ENCODE measurements at places on chromosomes 16 and 17. TPM values are rescaled to one million over a fixed set of nuclear protein-coding genes. Genes with fewer than 3 reads are reported as not detected.

The ACLY gene
- 130 TPM for total RNA-seq

The PPL gene
- 36.8 TPM for total RNA-seq

The GP1BA gene
- not detected for total RNA-seq

The TERB1 gene
- 0.49 TPM for total RNA-seq

The DHRS7C gene
- total RNA-seq, result not detected

The ADAP2 gene
- 2.3 TPM for total RNA-seq

The CD300E gene
- not detected for total RNA-seq

The ARHGDIG gene
- total RNA-seq, result 4.8 TPM

The RNU2-1 gene
- 7,362 TPM for total RNA-seq

The TM4SF5 gene
- total RNA-seq, result not detected

The CRHR1 gene
- total RNA-seq, result 0.36 TPM

The CDH13 gene
- 0.80 TPM for total RNA-seq

The TBC1D26 gene
- 2.8 TPM for total RNA-seq

The ANKS4B gene
- not detected for total RNA-seq

The CCL1 gene
- not detected for total RNA-seq

The ACSM2A gene
- not detected for total RNA-seq

The TOP3A gene
- total RNA-seq, result 59.1 TPM

The RPL23 gene
- total RNA-seq, result 1,597 TPM

The TPSG1 gene
- total RNA-seq, result not detected

The UMOD gene
- total RNA-seq, result not detected

The KIF2B gene
- not detected for total RNA-seq

The MYH8 gene
- total RNA-seq, result not detected

The ZNF764 gene
- total RNA-seq, result 17.0 TPM

The CSH2 gene
- total RNA-seq, result 0.66 TPM

The CCDC78 gene
- total RNA-seq, result 2.7 TPM

The HP gene
- total RNA-seq, result not detected

The PRSS33 gene
- total RNA-seq, result not detected

The HIGD1B gene
- not detected for total RNA-seq

The CPD gene
- total RNA-seq, result 58.3 TPM

All from mesothelial cell of epicardium (in vitro differentiated cells).